Activated T-cell treated with anti-CD3 and anti-CD28 coated beads for 1 hour (primary cell): ENCODE measurements at places on chromosomes 3 and 15.

GRCh38 chr3:48142316-48142870 lies 45.8 kb downstream of the CDC25A start:
- DNase-seq: no peak

DNA sequence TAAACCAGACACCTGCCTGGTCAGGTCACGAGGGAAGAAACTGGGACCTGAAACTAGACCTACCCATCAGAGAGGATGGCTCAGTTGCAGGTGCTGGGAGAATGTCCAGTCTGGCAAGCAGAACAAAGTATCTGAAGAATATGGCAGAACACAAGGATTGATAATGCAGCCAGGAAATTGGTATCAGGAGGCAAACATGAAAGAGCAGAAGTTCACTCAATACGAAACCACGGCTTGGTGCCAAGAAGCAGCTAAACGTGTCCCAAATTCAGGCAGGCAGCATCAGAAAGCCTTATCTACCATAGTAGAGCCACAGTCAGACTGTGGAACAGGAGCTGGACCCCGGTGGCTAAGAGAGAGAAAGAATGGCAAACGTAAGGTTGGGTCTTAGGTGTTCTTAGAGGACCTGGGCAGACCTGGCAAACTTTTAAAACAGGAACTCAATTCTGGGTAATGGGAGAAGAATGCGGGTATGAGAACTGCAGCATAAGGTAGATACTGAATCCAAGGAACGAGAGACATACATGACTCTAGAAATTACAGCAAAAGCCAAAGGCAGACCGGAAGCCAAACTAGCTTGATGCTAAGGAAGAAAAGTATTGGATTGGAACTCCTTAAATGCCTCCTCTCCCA lies 169.0 kb upstream of the NECTIN3 start:
- DNase-seq: no peak

- no peak for DNase-seq
Measured at GRCh38 chr3:155386919-155387318, 93.4 kb upstream of the STRIT1 start.

GRCh38 chr3:16309558-16309957 lies 44.5 kb downstream of the OXNAD1 start:
- DNase-seq: no peak

GRCh38 chr15:80182611-80183261 lies 29.9 kb downstream of the FAH start:
- no peak for DNase-seq
